T-cell (primary cell): ENCODE measurements at places on chromosomes 3 and 15.

DNA sequence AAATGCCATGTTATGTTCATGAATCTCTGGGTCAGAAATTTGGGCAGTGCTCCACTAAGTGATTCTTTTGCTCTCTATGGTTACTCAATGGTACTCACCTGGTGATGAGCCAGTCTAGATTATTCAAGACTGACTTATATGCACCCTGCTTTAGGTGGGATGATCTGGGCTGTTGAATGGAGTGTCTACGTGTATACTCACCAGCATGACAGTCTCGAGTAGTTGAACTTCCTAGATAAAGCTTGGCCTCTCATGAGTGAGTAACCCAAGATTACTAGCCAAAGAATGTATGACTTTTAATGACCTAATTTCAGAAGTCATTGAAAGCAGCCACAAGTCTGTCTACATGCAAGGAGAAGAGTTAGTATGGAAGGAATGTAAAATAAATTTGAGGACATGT, 77.5 kb upstream of the CADM2 start:
- no peaks in the 10 kb centered on the region for H3K4me1 ChIP-seq
- no peaks in the 10 kb centered on the region for H3K27me3 ChIP-seq
- no peak overlapping the region for H3K4me3 ChIP-seq
- H3K27ac ChIP-seq: no peak overlapping the region

DNA sequence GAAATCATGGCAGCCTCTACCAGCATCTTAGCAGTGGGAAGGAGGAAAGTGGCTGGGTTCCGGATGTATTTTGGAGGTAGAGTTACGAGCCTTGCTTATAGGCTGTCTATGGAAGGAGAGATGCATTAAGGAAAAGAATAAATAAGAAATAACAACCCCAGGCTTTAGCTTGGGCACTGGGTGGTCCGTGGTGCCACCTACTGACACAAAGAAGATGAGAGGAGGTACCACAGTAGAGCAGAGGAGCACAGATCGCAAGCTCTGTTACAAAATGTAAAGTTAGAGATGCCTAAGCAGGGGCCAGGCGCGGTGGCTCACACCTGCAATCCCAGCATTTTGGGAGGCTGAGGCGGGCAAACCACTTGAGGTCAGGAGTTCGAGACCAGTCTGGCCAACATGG, 74.8 kb downstream of the TMEM39A start:
- H3K4me3 ChIP-seq: no peak overlapping the region
- H3K36me3 ChIP-seq: peaks cover 13% of the 10 kb centered on the region
- H3K4me1 ChIP-seq: no peaks in the 10 kb centered on the region
- no peaks in the 10 kb centered on the region for H3K27me3 ChIP-seq
- DNase-seq: no peak

DNA sequence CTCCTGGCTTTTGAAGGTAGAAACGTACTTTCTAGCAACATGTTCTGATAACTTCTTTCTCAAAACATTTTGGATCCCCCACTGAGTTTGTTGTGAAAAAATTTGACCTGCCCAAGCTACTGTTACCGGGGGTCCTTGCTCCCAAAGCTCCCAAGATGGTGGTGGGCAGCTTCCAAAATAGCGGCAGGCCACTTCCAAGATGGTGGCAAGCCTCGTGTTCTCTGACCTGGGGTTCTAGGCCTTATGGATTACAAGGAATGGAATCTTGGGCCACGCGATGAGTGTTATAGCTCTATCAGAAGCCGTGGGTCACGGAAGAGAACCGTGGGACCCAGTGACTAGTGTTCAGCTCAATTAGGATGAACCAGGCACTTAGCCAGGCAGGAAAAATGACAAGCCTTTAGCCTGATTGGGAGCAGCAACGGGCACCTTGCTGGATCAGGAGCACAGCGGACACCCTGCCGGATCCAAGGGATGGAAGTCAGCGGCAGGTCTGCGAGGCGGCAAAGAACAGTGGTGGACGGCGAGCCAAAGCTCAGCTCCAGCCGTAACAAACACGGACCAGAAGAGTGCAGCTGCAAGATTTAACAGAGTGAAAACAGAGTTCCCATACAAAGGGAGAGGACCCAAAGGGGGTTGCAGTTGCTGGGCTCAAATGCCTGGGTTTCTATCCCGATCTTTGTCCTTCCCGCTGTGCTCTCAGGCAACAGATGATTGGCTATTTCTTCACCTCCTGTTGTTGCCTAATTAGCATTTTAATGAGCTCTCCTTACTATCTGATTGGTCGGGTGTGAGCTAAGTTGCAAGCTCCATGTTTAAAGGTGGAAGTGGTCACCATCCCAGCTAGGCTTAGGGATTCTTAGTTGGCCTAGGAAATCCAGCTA, 133.3 kb downstream of the WDR72 start:
- DNase-seq: no peak
- H3K4me3 ChIP-seq: no peak overlapping the region
- no peaks in the 10 kb centered on the region for H3K4me1 ChIP-seq
- no peaks in the 10 kb centered on the region for H3K27me3 ChIP-seq
- no peak overlapping the region for H3K27ac ChIP-seq
- H3K36me3 ChIP-seq: no peaks in the 10 kb centered on the region

- DNase-seq: no peak
- no peak overlapping the region for H3K27ac ChIP-seq
- no peaks in the 10 kb centered on the region for H3K4me1 ChIP-seq
Observed at GRCh38 chr3:105527535-105527934, 160.8 kb downstream of the ALCAM start.

GRCh38 chr15:34721802-34722438, 32.9 kb downstream of the GJD2 start:
- no peaks in the 10 kb centered on the region for H3K27me3 ChIP-seq
- no peak overlapping the region for H3K27ac ChIP-seq
- DNase-seq: no peak
- no peaks in the 10 kb centered on the region for H3K4me1 ChIP-seq
- no peak overlapping the region for H3K4me3 ChIP-seq

DNA sequence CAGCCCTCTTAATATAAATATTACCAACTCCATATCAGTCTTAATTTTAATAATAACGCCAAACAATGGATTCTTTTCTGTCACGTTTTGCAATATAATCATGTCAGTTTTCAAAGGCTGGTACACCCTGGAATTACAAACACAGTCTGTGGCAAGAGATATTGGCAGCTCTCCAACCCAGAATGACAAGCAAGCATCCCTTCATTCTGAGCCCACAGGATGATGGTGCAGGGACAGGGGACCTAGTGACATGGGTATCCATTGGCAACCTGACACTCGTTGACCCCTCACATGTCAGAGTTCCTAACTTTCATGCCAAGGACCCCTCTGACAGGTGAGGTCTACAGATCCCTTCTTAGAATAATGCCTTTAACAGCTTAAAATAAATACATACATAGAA, 154.5 kb upstream of the TSC22D2 start:
- DNase-seq: no peak
- H3K27ac ChIP-seq: no peak overlapping the region
- H3K4me3 ChIP-seq: no peak overlapping the region
- H3K27me3 ChIP-seq: peaks cover 7% of the 10 kb centered on the region
